ENCODE measurements at places on chromosomes 2 and 18. TPM values are rescaled to one million over a fixed set of nuclear protein-coding genes. Genes with fewer than 3 reads are reported as not detected.

CNGA3 gene
- not detected for total RNA-seq

LHCGR gene
- not detected for total RNA-seq

HK2 gene
- total RNA-seq: 1.1 TPM

SIX2 gene
- 0.35 TPM for total RNA-seq

FARSB gene
- total RNA-seq: 43.1 TPM

Data from A549 treated with CpdA at 1 μM for 4 hours (cell line).